ENCODE measurements at places on chromosomes 11 and 22.

DNA sequence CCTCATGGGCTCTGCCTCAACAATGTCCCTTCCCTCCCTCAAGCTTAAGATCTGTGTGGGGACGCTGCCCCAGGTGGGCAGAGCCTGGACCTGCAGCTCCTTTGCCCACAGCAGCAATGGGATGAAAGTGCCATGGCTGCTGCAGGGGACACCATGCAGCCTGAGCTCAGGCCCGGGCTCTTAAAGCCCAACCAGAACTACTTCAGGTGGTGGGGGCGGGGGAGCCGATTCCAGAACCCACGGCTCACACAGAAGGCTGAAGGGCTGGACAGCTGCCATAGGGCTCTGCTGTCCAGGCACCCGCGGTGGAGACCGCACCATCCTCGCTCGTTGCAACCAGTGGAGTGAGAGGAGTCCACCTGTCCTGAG lies 12.5 kb downstream of the CHID1 start:
- peak; percentile 23 for DNase-seq

GRCh38 chr11:40797981-40798380 lies 661.5 kb downstream of the LRRC4C start:
- DNase-seq = no peak

GRCh38 chr11:98710986-98711385 lies 309.8 kb upstream of the CNTN5 start:
- no peak for DNase-seq

- DNase-seq = no peak
Observed at GRCh38 chr11:126417091-126417862, 61.8 kb downstream of the ST3GAL4 start.

- no peak for DNase-seq
Observed at GRCh38 chr11:12160680-12161079, 50.3 kb downstream of the MICAL2 start.

DNA sequence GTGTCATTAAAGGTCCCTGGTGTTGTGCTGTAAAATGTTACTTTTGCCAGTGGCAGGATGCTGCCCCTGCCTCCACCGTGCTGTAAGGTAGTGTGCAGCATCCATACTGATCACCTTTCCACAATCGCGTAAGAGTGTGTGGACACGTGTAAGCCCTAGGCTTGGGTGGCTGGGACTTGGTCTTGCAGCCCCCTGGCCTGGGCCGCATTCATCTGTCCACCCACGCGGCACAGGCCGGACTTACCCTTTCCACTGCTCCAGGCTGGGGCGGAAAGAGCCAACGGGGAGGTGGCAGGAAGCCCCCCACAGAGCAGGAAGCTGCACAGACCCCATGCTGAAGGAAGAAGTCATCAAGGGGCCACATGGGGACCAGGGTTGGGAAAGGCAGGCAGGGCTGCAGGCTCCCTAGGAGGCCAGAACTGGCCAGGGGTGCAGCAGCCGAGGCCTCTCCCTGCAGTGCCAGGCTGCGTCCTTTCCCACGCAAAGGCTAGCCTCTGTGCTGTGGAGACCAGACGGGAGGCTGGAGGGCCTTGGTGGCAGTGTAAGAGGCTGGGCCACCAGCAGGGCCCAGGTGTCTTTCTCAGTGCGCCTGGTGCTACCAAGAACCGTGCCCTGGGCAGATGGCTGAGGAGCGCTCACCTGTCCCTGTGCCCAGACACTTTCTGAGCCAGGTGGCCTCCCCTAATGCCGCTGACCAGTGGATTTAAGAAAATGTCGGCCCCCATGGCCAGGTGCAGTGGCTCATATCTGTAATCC lies 11.7 kb upstream of the TMEM191C start:
- no peak for DNase-seq

DNA sequence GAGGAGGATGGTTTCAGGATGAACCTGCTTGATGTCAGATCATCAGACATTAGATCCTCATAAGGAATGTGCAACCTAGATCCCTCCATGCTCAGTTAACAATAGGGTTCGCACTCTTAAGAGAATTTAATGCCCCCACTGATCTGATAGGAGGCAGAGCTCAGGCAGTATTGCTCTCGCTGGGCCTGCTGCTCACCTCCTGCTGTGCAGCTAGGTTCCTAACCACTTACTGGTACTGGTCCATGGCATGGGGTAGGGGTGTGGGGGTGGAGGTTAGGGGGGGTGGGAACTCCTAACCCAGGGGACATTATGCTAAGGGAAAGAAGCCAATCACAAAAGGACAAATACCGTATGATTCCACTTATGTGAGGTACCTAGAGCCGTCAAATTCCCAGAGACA lies 256.5 kb downstream of the TENM4 start:
- no peak for DNase-seq

Data from midbrain (tissue), 1 donor.